ENCODE measurements at places on chromosomes 6 and 20.

- DNase-seq = no peak
These were observed 9.7 kb downstream of the RNF146 start for GRCh38 chr6:127276331-127276730.

GRCh38 chr6:73733791-73734190 lies 37.8 kb downstream of the CD109 start:
- no peak for DNase-seq

GRCh38 chr6:88492824-88493223 lies 326.7 kb upstream of the CNR1 start:
- no peak for DNase-seq

GRCh38 chr6:81843302-81843701 lies 90.8 kb upstream of the TENT5A start:
- DNase-seq = no peak

DNA sequence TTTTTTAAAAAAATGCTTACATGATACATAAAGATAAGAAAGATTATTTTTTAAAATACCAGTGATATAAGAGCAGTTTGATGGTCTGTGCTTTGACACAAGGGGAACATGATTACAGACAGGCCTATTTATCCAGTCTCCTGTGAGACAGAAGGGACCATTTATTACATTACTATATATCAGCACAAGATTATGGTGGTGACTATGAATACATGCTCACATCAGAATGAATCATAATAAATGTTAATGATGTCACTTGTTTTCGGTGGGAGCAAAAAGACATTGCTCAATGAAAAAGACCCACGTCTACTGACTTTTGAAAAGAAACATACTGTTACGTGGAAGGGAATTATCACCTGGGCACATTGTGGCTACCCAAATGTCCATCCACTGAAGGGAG lies 455.1 kb downstream of the CDC5L start:
- no peak for DNase-seq

- no peak for DNase-seq
These were observed 304.4 kb upstream of the JAG1 start for GRCh38 chr20:10978019-10978702.

DNA sequence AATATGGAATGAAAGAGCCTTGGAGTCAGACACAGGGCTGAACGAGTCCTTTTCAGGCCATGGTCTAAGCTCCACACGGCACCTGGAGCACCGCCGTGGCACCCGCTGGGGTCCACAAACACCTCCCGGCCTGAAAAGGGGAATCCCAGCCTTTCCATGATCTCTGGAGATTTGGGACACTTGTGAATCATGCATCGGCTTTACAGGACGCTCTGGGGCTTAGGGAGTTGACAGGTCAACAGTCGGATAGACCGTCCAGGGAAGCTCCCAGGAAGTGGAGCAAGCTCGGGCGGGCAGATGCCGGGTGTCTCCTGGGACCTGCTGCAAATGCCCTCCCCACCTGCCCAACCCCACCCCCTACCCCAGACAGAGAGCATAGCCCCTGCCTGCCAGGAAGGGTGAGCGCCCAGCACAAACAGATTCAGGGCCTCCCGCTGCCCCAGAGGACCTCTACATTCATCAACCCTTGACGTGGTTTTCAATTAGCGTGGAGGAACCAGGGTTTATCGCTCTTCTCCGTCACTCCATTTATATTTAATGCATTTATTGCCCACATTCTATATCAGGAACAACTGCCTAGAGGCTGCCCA lies 53.6 kb downstream of the YTHDF1 start:
- DNase-seq = no peak

DNA sequence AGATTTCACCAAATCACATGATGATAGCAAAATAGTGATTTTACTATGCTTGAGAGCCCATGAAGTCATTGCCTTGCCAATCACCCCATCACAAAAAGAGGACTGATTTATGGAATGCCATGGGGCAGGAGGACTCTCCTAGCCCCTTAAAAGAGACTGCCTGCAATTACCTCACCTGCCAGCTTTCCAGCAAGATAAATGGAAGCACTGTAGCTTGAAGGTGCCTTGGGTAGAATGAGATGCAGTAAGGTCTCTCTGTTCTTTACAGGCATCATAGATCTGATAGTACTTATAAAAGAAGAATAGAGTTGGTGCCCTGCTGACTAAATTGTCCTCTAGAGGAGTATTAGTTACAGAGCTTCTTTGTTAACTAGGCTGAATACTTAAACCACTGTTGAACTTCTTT lies 242.3 kb downstream of the TMEM242 start:
- no peak for DNase-seq

DNA sequence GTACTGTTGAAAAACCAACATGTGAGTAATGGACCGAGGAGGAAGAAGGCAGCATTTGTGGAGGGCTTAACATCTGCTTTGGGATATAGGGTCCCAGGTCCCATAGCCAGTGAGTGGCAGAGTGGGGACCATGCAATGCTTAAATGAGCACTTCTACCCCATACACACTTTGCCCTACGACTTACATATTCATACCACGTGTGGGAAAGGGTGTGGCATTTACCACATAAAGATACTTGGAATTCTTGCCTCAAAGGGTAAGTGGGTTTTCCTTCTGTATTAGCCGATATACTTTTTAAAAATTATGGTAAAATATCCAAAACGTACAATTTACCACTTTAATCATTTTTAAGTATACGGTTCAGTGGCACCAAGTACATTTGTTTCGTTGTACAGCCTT lies 199.3 kb downstream of the BACH2 start:
- no peak for DNase-seq

GRCh38 chr6:157484181-157484580 lies 103.2 kb downstream of the ZDHHC14 start:
- no peak for DNase-seq

- DNase-seq = no peak
These were observed 22.6 kb downstream of the DYNLT1 start for GRCh38 chr6:158621694-158622544.

GRCh38 chr20:10565191-10565921 lies 108.4 kb downstream of the JAG1 start:
- no peak for DNase-seq

DNA sequence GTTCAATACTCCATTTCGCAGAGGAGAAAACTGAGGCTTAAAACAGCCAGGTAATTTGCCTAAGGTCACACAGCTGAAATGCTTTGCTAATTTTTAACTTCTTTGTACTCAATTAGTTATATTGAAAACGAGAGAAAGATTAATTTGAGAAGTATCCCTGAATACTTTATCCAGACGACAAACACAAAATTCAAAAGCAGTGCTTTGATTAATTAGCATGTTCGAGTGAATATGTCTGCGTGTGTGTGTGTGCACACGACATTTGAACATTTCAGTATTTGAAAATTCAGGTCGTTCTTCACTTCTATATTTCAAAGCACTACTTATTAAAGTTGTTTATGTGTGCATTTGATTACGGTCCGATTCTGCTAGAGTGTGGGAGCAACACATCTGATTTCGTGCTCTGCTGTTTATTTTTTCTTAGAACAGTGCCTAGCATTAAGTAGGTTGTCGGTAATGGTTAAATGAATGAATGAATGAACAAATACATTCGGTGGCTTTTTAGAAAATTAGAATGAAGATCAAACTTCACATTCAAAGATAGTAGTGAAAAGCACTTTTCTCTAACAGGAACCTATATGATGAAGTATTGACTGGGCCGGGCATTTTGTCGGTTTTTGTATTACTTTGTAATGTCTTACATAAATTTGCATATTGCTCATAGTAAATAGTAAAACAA lies 36.9 kb upstream of the SYNCRIP start:
- no peak for DNase-seq

DNA sequence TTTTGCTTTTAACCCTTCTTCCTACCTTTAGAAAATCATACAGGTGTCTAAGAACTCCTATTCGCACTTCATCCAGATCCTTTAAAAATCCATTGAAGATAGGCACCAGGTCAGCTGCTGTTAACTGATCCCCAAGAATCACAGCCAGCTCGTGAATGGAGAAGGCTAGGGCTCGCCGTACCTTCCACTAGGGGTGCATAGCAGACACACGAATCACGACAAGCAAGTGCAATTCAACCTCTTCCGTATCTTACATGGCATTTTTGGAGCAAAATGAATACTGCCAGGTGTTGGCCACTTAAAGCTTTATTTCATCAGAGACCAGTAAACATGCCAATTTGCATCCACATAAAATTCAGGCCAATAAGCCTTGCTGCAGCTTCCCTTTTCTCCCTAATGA lies 10.8 kb upstream of the ANKRD60 start:
- DNase-seq = no peak

GRCh38 chr6:129513471-129513870 lies 196.5 kb downstream of the ARHGAP18 start:
- no peak for DNase-seq

DNA sequence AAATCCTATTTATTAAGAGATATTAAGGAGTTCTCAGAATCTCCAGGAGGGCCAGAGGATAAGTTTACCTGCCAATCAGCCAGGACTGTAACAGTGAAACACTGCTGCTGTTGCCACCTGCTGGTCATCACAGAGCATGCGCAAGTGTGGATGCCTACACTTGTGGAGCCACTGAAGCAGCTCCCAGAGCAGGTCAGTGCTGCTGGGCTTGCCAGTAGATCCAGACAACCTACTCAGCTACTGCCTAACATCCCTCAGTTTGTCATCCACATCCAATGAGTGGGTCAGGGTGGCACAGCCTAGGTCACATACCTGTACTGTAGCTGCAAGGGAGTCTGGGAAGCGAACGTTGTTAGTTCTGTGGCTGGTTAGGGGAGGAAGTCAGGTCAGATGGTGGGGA lies 18.3 kb upstream of the NHSL1 start:
- peak; percentile 39 for DNase-seq

DNA sequence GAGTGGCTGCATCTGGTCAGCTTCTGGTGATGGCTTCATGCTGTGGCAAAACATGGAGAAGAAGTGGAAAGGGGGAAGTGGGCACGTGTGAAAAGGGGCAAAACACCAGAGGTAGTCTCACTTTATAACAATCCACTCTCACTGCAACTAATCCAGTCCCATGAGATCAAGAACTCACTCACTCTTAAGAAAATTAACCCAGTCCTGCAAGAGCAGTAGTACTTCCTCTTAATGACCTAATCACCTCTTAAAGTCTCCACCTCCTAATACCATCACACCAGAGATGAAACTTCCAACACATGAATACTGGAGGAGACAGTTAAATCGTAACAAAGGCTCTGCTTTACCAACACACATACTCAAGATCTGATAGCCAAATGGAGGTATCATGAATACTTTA lies 152.6 kb downstream of the THEMIS start:
- DNase-seq = no peak

- no peak for DNase-seq
These were observed 17.8 kb upstream of the DCBLD1 start for GRCh38 chr6:117464700-117465099.

DNA sequence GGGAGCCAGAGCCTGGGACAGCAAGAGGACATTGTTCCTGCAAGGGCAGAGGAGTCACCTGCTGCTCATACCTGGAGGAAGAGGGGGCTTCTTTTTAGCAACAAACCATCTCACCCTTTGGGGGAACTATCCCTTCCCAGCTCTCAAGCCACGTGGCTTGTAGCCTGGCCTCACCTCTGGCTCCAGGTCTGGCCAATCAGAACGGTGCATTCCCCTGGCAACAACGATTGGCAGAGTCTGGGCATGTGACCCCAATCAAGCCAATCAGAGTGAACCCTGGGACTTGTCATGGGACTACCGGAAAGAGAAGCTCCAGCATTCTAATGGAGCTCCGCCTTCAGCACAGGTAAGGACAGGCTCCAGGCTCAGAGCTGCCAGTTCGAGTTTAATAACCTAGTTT lies 33.6 kb downstream of the KCNB1 start:
- DNase-seq = no peak

DNA sequence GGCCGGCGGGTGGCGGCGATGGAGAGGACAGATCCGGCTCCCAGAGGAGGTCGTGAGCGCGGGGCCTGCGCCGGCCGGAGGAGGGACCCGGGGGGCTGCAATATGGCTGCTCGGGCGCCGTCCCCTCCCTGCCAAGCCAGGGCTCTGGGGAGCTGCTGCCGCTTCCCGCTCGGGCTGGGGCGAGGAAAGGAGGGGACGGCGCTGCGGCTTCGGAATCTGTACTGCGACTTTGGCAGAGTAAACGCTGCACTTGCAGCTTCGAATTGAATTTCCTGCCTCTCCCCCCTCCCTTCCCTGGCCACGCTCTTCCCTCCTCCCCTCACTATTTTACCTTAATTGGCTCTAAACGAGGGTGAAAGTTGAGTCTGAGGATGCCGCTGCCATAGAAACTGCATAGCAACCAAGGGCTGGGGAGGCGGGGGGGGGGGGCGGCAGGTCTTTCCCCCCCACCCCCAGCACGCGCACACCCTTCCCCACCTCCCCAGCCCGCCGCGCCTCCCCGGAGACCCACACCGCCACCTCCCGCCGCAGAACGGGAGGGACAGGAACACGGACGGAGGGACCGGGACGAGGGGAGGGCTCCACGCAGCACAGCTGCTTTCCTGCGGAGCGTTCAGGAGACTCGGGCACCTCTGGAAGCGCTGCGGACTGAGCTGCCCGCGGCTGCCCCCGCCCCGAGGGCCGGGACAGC lies 93.9 kb downstream of the RNASET2 start:
- peak; percentile 57 for DNase-seq

- peak; percentile 13 for DNase-seq
These were observed 8.9 kb upstream of the QKI start for GRCh38 chr6:163405412-163406309.

- DNase-seq = peak; percentile 10
These were observed 563.8 kb downstream of the LMBRD1 start for GRCh38 chr6:69232911-69233448.

DNA sequence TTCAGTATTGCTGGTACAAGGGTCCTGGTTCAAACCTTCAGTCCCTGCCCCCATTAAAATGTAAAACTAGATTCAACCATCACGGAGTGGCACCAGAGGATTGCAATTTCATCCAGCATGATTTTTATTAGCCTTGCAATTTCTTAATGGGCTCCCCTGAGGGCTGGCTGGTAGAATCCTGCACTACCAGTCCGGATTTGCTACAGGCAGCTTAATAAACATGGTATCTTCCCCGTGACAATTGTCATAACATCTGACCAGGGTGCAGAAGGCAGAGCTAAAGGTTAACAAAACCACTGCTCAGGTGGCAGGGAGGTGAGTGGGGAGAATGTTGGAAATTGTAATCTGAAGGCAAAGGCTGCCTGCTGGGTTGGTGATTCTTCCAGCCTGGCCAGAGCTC lies 94.5 kb downstream of the PKHD1 start:
- no peak for DNase-seq

DNA sequence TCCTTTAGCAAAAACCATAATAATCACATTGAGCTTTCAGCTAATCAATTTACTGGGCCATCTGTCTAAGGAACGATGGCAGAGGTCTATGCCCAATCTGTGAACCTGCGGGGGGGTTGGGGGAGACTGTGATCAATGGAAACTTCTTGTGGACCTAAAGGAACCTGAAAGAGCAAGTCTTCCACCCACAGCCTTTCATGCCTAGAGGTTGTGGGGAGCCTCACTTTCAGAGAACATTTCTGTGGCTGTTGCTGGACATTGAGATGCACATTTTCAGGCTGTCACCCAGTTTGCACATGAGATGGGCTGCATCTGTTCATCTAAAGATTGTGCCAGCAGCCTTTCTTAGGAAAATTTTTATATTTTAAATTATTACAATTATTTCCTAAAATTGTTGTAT lies 310.0 kb upstream of the SPTLC3 start:
- no peak for DNase-seq

GRCh38 chr20:11895861-11896387 lies 21.8 kb upstream of the BTBD3 start:
- no peak for DNase-seq

All from GM19239 (cell line).